ENCODE measurements at places on chromosomes 3 and 15. TPM values are rescaled to one million over a fixed set of nuclear protein-coding genes. Genes with fewer than 3 reads are reported as not detected.

The C3orf22 gene
- not detected for total RNA-seq

The FANCD2OS gene
- total RNA-seq, result not detected

DNA sequence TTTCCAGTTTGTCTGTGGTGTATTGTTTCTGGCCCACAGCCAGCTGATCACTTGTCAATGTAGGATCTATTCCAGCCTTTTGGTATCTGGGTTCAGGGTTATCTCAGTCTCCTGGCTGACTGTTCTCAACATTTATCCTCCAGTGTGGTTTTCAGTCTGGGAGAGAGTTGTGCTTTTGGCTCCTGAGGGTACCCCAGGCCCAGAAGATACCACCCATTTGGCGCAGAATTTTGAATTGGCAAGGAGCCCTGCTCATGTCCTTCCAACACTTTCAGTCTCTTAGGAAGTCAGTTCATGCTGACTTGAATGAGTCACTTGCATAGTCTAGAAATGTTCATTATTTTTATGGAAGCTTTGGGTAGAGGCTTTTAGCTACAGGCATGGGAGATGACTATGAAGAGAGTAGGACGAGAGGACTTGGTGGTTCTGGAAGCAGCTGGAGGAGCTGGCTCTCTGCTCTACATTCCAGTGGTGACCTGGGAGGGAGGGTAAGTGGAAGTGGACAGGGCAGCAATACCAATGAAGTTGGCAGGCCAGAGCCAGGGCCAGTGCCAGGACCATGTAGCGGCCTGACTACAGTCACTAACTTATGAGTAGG, 7.2 kb downstream of the POLR2H start:
- no peak for DNase-seq

DNA sequence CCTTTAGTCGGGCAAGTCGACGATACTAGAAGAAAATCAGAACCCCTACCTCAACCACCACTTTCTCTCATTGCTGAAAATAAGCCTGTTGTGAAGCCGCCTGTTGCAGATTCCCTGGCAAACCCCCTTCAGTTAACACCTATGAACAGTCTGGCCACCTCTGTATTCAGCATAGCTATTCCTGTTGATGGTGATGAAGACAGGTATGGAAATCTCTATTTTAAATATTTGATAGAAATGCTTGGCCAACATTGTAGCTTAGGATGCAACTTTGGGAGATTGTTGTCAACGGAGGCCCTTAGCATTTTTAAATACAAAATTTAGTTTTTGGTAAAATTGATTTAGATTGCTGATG, 3.0 kb downstream of the TSC22D2 start:
- no peak for DNase-seq

DNA sequence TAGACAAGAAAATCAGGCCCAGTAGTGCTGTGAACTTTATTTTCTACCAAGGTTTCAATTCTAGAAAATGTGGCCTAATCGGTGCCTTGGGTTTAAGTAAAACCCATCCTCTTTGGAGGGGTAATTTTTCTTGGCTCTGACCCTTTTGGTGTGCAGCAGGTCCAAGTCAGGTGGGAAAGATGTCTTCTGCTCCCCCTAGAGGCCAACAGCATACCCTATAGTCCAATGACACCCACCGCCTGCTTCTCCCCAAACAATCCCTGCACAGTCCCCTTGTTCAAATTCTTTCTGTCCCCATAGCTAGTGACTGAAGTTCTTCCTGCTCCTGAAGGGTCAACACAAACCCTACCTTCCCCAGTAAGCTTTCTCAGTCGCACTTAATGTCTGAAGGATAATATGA, 261.8 kb upstream of the GOLGA6L4 start:
- DNase-seq, result no peak

The ABHD5 gene
- 11.5 TPM for total RNA-seq

GRCh38 chr15:85463976-85464375, 83.6 kb downstream of the AKAP13 start:
- DNase-seq, result no peak

The CTXN2 gene
- 0.06 TPM for total RNA-seq

All from pancreas (tissue), 10 donors.